NCI-H1694 (cell line): ENCODE measurements at places on chromosomes 6 and 20.

DNA sequence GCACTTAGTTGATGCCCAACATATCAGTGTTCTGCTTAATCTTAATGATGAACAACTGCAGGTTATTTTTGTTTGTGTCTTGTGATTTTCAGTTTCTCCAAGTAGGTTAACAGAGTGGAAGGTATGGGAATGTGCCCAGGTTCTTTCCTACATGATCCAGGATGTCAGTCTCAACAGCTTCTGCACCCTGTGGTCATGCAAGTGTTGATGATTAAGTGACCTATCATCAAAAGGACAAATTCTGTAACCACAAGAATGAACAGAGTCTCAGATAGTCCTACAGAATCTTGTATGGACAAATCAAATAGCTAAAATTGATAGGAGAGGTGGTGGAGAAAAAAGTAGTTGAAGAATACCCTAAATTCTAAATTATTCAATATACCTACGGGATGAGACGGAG lies 26.1 kb downstream of the MAN1A1 start:
- no peak for DNase-seq

DNA sequence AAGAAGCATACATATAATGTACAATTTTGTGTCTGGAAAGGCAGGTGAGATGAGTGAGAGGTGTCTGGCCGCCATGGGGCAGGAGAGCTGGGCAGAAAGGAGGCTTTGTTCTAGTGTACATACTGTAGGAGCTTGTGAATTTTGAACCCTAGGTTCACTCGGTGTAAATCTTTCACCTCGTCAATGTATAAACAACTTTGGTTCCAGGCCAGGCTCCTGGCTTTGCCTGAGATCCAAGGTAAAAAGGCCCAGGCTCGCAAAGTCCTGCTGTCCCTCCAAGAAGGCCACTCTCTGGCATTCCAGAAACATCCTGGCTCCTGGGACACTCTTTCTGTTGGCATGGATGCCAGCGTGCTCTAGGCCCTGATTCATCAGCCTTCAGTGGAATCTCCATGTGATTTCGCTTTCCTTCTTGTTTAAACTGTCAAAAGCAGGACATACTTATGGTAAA lies 7.1 kb upstream of the SLC22A7 start:
- no peak for DNase-seq

DNA sequence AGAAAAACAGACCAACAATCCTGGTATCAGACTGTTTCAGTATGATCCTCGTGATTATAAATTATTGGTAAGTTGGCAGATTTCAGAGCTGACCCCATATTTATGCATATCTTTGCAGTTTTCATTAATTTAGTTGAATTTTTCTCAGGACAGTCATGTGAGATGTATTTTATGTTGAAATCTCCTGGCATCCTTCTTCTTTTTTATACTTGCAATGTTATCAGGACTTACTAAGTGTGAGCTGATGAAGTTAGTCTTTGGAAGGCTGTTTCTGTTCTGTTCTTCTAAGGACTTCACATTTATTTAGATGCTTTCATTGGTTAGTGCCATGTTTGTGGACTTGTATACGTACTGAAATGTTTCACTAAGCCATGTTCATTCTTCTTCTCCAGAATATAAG lies 17.2 kb downstream of the SMPDL3A start:
- DNase-seq: no peak

- DNase-seq: no peak
Observed at GRCh38 chr6:168599769-168600330, 158.9 kb downstream of the SMOC2 start.

GRCh38 chr20:47235853-47236638 lies 120.5 kb downstream of the ZMYND8 start:
- DNase-seq: no peak

DNA sequence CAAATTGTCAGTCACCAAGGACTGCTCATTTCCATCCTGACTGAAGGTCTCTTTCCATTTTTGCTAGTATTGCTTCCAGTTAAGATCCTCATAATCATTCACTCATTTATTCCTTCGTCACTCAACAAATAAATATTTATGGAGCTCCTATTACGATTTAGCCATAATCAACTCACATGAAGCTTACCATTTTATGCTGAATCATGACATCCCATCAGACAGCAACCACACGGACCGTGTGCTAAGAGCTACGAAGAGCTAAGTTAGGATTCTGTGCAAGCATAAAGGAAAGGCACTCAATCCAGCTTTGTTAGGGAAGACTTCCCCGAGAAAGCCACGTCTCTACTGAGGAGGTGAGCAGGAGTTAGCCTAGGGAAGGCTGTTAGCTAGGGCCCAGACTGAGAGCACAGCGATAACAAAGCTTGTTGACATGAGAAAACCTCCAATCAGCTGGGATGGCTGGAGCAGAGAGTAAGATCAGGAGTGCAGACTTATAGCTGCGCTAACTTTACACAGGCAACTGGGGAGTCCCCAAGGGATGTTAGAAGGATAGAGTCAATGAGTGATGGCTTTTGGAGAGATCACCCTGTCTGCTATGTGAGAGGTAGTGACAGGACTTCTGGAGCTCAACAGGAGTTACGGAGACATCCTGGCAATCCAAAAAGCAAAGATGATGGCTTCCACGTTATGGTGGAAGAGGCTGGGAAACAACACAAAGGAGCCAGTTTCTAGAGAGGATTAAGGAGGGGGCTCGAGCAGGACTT lies 2.6 kb upstream of the GID8 start:
- no peak for DNase-seq

DNA sequence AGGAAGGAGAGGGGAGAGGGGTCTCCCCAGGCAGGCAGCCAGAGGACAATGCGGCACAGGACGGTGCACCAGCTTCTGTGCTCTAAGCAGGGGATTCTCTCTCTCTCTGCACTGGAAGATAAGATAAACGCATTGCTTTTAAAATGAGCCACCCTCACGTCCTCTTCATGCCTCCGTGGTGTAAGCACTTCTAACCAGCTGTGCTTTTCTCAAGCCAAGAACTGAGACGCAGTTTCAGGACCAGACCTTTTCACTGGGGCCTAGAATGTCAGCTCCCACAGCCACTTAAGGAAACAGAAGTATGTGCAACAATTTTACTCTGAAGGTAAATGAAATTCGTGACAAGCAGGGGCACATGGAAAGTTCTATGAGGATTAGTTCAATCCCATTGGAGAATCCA lies 82.4 kb downstream of the PSMB1 start:
- no peak for DNase-seq
